ENCODE measurements at places on chromosomes 12 and 14.

GRCh38 chr12:6782119-6782518 is 7.2 kb upstream of the CD4 start:
- no peak for DNase-seq

DNA sequence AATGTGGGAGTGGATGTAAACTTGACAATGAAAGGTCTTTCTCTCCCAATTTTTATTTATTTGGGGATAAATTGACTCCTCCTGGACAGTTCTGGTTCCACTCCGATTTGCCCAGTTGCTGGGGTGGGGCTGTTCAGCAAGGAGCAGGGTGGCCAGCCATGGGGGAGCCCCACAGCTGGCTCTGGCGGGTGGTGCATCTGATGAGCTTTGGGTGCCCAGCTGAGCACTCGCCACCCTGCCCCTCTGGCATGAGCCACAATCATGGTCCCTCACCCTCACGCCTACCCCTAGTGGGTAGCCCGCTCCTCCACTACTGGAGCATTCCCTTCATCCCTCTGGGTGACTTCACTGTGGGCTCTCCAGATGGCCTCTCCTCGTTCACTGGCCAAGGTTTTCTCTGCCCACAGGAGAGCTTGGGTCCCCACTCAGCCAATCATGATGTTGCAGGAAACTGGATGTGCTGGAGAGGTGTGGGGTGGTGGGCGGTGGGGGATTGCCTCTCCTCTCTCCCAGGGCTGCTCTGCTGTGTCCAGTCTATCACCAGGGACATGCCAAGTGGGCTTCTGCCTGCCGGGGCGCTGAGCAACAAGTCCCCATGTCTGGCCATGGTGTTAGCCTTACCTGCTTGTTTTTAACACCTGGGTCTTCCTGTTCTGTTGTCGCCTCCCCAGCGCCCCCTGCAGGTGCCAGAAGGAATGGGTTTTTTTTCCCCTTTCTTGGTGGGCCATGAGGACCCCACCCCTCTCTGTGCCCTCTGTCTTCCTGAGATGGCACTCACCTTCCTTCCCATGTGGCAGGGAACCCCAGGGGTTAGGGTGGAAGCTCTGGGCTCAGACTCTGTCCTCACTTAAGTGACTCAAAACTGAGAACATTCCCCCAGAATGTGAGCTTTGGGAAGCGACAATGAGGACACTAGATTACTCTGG is 3.4 kb downstream of the CYP46A1 start:
- DNase-seq = no peak

GRCh38 chr12:124053851-124054250 is 80.8 kb downstream of the ZNF664 start:
- DNase-seq = no peak

DNA sequence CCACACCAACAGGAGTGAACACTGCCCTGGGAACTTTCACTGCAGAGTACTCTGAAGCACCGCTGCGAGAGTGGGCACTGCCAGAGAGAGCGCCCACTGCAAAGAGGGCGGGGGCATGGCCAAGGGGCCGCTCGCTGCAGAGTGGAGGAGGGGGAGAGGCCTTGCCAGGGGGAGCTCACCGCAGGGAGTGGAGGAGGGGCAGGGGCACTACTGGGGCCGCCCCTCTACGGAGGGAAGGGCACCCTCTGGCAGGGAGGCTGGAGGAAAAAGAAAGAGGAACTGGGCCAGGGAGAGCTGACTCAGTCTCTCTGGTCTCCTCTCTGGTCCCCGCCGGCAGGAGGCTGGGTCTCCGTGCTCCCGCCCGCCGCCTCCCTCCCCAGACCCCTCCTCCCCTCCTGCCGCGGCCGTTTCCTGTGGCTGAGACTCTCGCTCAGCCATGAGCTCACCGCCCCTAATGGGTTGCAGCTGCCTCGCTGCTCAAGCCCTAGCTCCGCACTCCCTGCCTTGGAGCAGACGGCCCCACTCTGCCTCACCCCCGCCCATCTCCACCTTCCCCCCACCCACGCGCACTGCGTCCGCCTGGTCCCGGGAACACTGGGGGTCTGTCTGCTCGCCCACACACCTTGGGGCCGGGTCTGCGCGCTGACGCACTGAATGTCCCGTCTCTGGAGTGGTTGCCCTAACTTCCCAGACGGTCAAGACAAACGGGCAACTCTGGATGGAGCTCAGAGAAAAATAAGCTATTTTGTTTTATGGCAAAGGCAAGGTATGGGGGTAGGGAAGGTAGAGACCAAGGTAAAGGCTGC is 1.3 kb downstream of the ARHGEF40 start:
- peak; percentile 80 for DNase-seq

- no peak for DNase-seq
Measured at GRCh38 chr12:101581190-101581589, 13.6 kb upstream of the MYBPC1 start.

Measured in CMK (cell line).